ENCODE measurements at places on chromosomes 13 and 19. TPM values are rescaled to one million over a fixed set of nuclear protein-coding genes. Genes with fewer than 3 reads are reported as not detected.

ZNF813 gene
- 16.6 TPM for total RNA-seq

ADGRE3 gene
- total RNA-seq = not detected

GRCh38 chr13:49838989-49839388 is 46.5 kb upstream of the KPNA3 start:
- DNase-seq = no peak
- no peaks in the 10 kb centered on the region for H3K36me3 ChIP-seq
- H3K4me1 ChIP-seq = peaks cover 13% of the 10 kb centered on the region
- no peaks in the 10 kb centered on the region for H3K27me3 ChIP-seq

DNA sequence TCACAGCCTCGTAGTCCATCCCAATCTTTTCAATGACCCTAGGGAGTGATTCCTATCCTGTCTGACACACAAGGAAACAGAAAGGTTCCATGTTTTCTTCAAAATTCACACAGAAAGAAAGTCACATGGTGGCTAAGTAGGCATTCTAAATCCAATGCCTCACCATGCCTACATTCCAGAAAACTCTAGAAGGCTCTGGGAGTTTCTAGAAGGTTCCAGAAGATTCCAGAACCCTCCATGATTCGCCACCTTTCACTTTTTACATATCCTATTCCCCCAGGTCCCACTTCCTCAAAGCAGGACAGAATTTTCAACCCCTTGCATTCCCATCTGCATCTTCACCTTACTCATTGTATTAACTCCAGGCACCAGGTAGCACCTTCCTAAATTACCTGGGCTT is 23.1 kb downstream of the GNG7 start:
- peaks cover 5% of the 10 kb centered on the region for H3K36me3 ChIP-seq
- H3K27me3 ChIP-seq = peaks cover 11% of the 10 kb centered on the region

- peak overlapping the region; percentile 46 for H3K27ac ChIP-seq
- peaks cover 6% of the 10 kb centered on the region for H3K4me1 ChIP-seq
- H3K4me3 ChIP-seq = no peak overlapping the region
- H3K36me3 ChIP-seq = no peaks in the 10 kb centered on the region
- peaks cover 90% of the 10 kb centered on the region for H3K27me3 ChIP-seq
- DNase-seq = no peak
These were observed 42.2 kb downstream of the HSPH1 start for GRCh38 chr13:31119526-31119925.

DNA sequence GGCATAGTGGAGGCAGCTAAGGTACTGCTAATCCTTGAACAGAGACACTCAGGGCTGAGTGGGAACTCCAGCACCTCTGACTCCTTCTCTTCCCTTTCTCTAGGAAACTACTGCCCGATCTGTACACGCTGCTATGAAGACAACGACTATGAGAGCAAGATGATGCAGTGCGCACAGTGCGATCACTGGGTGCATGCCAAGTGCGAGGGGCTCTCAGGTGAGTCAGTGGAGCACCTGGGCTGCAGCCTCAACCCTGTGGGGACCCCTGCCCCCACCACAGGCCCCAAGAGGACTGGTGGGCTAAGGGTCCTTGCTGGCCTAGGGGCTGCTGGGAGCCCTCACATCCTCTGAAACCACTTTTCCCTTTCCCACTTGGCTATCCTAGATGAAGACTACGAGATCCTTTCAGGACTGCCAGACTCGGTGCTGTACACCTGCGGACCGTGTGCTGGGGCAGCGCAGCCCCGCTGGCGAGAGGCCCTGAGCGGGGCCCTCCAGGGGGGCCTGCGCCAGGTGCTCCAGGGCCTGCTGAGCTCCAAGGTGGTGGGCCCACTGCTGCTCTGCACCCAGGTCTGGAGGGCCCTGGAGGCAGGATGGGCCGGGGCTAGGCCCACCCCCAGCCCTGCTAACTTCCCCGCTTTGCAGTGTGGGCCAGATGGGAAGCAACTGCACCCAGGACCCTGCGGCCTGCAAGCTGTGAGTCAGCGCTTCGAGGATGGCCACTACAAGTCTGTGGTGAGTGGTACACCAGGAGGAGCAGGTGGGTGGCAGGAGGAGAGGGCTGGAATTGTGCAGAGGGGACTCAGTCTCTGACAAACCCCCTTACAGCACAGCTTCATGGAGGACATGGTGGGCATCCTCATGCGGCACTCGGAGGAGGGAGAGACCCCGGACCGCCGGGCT is 9.5 kb downstream of the KMT2B start:
- H3K27ac ChIP-seq = no peak overlapping the region
- no peak overlapping the region for H3K4me3 ChIP-seq
- no peak for DNase-seq
- H3K27me3 ChIP-seq = no peaks in the 10 kb centered on the region
- H3K36me3 ChIP-seq = peaks cover 30% of the 10 kb centered on the region
